ENCODE measurements at places on chromosomes 16 and 17.
A peak's percentile ranks its signal among the peaks of the same experiment; 100 is the strongest.

GRCh38 chr17:76869496-76870376 is 1.5 kb downstream of the MGAT5B start:
- no peak for DNase-seq

DNA sequence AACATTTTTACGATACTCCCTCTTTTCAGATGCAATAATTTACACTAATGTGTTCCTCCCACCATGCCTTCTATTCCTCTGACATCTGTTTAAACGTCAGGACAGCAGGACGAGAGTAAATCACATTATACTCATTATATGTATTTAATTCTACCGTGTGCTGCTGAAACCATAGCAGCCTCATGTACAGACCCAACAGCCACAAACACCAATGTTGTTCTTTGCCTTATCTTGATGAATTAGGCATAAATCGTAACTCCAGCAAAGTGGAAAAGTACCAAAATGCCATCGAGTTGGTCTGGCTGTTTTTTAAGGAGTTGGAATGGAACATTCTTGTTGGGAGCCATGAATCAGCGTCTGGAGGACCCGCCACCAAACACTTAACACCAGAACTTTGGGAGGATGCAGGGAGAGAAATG is 82.9 kb upstream of the FOXF1 start:
- DNase-seq, result no peak

- DNase-seq, result no peak
Measured at GRCh38 chr16:22370038-22370820, 4.2 kb downstream of the CDR2 start.

GRCh38 chr17:78763561-78763960 is 18.5 kb downstream of the CYTH1 start:
- DNase-seq, result no peak

DNA sequence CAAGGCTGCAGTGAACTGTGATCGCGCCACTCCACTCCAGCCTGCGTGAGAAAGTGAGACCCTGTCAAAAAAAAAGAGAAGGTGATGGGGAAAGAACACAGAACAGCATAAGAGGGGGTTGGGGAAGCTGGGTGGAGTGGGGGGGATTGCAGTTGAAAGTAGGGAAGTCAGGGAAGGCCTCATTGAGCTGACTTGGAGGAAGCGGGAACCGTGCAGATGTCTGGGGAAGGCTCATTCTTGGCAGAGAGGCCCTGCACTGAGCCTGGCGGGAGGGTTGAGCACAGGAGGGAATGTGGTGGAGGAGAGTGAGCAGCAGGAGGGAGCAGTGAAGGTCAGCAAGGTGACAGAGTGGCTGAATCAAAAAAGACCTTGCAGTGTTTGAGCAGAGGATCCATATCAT is 26.9 kb downstream of the IL4R start:
- DNase-seq, result no peak

DNA sequence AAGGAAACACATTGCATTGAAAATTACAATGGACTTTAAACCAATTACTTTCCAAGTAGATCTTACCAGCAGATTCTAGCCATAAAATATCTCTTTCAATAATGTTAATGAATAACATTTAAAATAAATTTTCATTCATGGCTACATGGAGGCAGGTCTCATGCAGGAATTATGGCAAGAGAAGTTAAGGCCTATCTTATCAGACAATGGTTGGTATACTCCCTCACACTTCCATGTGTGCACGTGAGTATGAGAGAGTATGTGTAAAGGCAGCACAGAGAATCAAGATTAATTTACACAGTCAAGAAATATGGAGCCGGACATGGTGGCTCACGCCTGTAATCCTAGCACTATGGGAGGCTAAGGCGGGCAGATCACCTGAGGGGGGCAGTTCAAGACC is 76.5 kb downstream of the HELZ start:
- DNase-seq, result no peak

GRCh38 chr17:58337600-58338453 is 9.2 kb upstream of the TSPOAP1 start:
- no peak for DNase-seq

GRCh38 chr17:38898812-38899348 is 26.5 kb upstream of the LASP1NB start:
- DNase-seq, result no peak

- DNase-seq, result no peak
Measured at GRCh38 chr17:30290696-30291542, 825 bp downstream of the BLMH start.

DNA sequence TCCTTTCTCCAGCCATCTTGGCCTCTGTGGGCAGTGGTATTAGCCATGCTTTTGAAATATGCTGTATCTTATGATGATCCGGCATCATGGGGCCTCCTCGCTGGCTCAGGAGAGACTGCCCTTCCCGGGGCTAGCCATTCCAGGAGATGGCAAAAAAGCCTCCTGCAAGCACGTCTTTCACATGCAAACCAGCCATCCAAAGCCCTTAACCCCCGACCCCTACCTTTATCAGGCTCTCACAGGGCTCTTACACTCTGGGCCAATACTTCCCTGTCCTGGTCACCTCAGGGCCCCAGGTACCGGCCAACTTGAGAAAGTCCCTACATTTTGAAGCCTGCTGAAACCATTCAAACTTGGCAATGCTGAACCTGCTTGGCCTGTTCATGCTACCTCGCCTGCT is 36.4 kb downstream of the MYH13 start:
- DNase-seq, result no peak

DNA sequence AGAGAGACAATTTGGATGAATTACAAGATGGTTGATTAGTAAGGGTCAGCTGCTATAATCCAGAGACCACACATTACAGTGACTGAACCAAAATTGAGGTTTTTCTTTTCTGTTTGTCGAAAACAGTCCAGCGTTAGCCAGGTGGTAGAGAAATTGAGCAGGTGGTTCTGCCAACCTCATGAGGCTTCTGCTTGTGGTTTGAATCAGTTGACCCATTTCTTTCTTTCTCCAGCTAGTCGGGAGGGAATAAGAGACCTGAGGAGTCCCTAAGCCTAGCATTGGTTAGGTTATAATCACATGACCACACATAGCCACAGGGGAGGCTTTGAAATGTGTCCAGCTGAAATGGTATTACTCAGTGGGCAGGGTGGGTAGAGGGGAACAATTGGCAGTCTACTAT is 504.6 kb downstream of the HS3ST4 start:
- DNase-seq, result no peak

GRCh38 chr17:61411261-61412142 is 11.9 kb downstream of the TBX2 start:
- DNase-seq, result no peak

DNA sequence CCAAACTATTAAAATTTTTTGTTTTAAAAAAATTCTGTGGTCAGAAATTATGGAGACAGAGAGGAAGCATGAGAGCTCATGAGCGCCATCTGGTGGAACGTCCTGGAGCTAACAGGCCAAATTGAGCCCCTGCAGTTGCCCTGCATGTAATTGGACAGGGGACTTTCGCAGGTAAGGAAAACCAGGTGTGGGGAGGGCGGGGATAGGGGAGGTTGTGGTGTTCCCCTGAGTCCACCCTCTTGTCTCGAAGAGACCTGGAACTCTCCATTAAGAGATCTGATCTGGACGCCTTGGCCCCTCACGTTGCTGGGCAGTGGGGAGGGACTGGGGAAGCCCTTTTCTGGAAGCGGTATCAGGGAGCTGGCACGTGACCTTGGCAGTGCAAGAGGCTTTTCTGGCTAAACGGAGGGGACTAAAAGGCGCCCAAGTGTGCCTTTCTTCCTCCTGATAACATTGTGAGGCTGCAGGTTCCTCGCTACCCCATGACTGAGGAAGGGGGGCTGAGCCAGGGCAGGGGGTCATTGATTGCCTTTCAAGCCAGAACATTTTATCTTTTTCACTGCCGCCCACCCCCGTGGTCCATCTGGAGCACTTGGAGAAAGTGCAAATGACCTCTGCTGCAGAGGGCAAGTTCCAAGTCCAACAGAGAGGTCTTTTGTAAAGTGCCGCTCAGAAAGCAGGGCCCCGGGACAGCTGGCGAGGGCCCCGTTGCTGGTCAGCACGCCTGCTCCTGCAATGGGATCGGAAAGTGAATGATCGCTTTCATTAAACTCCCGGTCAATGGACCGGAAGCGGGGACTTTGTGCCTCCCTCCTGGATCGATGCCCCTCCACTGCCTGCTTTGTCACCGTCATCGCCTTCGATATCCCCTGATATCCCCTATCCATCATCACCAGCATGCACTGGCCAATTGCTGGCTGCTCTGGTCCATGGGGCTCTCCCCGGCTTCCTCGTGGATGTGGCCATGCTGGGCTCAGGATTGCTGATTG is 18.4 kb downstream of the PDILT start:
- peak; percentile 26 for DNase-seq

DNA sequence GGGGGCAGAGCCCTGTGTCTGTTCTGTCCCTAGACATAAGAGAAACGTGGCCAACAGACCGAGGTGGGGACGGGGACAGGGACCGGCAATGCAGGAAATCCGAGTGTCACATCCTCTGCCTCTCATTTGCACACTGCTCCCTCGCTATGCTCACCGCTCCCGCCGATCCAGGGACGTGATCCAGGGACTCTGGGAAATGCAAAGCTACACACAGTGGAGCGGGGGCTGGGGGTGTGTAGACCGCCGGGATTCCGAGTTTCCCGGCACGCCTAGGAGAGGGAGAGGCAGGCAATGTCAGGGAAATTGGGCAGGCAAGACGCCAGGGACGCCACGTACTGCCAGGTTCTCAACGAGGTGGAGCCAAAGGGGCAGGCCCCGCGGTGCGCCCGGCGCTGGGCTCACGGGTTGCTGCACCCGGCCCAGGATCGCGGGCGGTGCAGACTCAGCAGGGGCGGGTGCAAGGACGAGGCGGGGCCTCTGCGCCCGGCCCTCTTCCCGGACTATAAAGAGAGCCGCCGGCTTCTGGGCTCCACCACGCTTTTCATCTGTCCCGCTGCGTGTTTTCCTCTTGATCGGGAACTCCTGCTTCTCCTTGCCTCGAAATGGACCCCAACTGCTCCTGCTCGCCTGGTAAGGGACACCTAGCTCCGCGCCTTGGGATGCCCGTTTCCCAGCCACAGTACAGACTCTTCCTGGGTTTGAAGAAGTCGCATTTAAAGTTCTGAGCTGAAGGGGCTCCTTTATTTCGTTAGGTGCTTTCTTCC is at the start of gene MT1X:
TSS of gene MT1X (plus strand) at position 532 of the 764 bp plus-strand sequence. CDS start at position 603, 71 bp downstream.
- DNase-seq, result peak; percentile 88

- peak; percentile 34 for DNase-seq
Measured at GRCh38 chr17:57810721-57811637, 38.9 kb downstream of the MRPS23 start.

- DNase-seq, result no peak
Measured at GRCh38 chr17:64387545-64388171, 3.0 kb downstream of the PECAM1 start.

GRCh38 chr17:66542129-66542966 is 239.9 kb downstream of the PRKCA start:
- no peak for DNase-seq

- no peak for DNase-seq
Measured at GRCh38 chr17:49618028-49618611, 42.4 kb downstream of the NXPH3 start.

- DNase-seq, result no peak
Measured at GRCh38 chr17:19470530-19471261, 59.7 kb downstream of the RNF112 start.

GRCh38 chr16:89122322-89122851 is 28.7 kb downstream of the ACSF3 start:
- DNase-seq, result no peak

- DNase-seq, result no peak
Measured at GRCh38 chr16:79714440-79714839, 113.9 kb upstream of the MAF start.

GRCh38 chr17:44572801-44573200 is 15.5 kb downstream of the FZD2 start:
- no peak for DNase-seq

- no peak for DNase-seq
Measured at GRCh38 chr17:33038740-33039139, 47.1 kb downstream of the SPACA3 start.

DNA sequence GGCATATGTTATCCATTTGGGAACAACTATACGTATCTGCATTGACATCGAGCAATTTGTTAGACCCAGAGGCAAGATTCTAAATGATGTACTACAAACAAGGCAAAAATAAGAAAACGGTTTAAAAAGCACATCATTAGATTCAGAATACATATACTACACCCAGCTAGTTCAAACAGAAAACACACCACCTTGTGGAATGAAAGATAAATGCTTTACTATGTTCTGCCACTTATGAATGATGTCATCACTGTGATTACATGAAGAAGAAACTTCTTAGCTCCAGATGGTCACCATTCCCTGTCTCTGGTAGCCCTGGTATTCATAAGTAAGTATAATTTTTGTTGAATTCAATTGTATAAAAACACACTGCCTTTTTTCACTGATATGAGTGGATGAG is 7.8 kb downstream of the NACA2 start:
- no peak for DNase-seq

DNA sequence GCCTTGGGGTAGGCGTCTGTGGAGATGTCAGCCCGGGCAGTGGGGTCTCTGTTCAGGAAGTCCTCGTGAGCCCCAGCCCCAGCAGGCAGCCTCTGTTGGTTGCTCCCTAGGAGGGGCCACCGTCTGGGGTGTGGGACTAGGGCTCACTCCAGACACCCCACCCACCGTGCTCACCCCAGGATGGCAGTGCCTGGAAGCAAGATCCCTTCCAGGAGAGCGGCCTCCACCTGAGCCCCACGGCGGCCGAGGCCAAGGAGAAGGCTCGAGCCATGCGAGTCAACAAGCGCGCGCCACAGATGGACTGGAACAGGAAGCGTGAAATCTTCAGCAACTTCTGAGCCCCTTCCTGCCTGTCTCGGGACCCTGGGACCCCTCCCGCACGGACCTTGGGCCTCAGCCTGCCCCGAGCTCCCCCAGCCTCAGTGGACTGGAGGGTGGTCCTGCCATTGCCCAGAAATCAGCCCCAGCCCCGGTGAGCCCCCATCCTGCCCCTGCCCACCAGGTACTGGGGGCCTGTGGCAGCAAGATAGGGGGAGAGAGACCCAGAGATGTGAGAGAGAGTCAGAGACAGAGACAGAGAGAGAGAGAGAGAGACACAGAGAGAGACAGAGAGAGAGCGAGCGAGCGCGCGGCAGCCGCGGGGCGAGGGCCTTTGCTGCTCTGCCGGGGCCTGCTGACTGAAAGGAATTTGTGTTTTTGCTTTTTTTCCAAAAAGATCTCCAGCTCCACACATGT is 9.8 kb downstream of the NTHL1 start:
- no peak for DNase-seq

DNA sequence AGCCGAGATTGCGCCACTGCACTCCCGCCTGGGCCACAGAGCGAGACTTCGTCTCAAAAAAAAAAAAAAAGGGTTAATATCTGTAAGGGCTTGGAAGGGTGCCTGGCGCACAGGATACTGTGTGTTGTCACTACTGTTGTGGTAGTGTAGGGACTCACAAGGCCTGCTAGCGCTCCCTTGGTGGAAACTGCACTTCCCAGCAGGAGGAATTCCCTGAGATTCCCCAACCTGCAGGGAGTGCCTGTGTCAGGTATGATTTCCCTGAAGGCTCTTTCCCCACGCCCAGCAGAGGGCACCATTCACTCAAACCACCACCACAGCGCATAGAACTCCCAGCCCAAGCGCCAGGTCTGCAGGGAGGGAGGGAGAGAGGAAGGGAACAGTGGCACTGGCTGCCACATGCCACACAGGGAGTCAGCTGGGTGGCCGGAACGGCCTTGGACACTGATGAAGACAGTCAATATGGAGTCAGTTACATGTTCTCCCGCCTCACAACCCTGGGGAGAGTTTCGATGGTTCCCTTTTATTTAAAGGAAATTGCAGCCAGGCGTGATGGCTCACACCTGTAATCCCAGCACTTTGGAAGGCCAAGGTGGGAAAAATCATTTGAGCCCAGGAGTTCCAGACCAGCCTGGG is 32.7 kb upstream of the CDH1 start:
- peak; percentile 24 for DNase-seq
